Stimulated activated CD8-positive, alpha-beta memory T cell treated with anti-CD3 and anti-CD28 coated beads, Interleukin-7, amount 100 ng/mL, for 48 hours (primary cell): ENCODE measurements at places on chromosomes 1 and 21.
A peak's percentile ranks its signal among the peaks of the same experiment; 100 is the strongest.

DNA sequence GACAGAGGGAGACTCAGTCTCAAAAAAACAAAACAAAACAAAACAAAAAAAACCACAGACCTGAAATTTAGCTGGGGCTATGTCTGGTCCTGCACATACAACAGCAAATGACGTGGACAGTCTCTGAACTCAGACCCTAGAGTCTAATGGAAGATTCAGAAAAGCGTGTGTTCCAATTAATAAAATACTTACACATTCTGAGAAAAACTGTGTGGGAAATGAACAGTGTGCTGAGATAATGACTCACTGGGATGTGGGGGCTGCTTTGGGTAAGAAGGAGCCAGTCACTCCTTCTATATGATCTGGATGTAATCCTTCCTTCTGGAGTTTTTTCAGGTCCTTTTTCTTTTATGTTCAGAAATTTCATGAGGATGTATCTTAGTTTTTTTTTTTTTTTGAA lies 29.4 kb downstream of the CLDN14 start:
- DNase-seq, result no peak

DNA sequence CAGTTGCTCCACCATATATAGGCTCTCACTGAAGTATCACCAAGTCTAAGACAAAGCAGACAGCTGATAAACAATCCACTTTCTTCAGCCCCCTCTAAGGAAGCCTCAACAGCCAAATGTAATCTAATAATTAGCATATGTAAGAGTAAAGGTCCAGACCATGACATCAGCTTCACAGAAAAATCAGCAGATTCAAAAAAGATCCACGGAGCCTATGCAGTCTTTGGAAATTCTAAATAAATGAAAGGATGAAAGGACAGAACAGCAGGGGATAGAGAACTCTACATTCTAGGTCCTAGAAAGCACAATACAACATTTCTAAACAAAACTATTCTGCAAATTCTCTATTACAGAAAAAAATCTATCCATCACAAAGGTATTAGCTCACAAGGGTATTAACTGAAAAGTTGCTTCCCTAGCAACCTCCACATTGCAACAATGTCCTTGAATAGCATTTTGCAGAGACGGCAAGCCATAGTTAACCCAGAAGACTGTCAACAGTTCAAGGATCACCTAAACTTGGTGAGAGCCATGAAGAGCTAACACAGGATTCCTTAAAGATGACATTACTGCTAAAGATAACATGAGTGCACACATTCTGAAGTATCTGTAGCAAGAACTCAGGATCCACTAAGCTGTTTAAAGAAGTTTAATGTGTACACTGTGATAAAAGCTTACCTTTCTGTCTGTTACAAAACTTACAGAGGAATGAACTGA lies 74.3 kb downstream of the SIPA1L2 start:
- no peak for DNase-seq

- no peak for DNase-seq
Observed at GRCh38 chr1:230772457-230773395, 25.5 kb downstream of the CAPN9 start.

GRCh38 chr1:62689524-62689923 lies 1.3 kb upstream of the DOCK7 start:
- DNase-seq, result no peak

GRCh38 chr1:18640228-18641004 lies 9.8 kb downstream of the PAX7 start:
- DNase-seq, result no peak

DNA sequence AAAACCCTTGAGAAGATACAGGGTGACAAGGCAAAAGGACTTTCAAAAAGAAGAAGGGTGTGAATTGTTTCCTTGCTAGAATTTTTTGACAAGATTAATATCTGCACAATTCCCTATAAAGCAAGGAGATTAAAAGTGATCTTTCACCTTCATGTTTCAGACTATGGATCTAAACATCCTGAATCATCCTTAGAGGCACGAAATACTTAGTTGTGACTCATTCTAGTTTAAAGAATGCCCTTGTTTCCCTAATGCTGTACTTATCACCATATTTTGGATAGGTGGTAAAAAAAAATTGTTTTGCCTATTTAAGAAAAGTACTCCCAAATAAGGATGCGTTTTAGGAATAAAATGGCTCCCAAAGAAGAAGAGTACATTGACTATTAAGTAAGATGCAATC lies 415.1 kb downstream of the LRRIQ3 start:
- no peak for DNase-seq

- DNase-seq, result no peak
Observed at GRCh38 chr1:67399199-67399993, 30.8 kb downstream of the SERBP1 start.

GRCh38 chr1:50272912-50273311 lies 150.3 kb downstream of the DMRTA2 start:
- no peak for DNase-seq

DNA sequence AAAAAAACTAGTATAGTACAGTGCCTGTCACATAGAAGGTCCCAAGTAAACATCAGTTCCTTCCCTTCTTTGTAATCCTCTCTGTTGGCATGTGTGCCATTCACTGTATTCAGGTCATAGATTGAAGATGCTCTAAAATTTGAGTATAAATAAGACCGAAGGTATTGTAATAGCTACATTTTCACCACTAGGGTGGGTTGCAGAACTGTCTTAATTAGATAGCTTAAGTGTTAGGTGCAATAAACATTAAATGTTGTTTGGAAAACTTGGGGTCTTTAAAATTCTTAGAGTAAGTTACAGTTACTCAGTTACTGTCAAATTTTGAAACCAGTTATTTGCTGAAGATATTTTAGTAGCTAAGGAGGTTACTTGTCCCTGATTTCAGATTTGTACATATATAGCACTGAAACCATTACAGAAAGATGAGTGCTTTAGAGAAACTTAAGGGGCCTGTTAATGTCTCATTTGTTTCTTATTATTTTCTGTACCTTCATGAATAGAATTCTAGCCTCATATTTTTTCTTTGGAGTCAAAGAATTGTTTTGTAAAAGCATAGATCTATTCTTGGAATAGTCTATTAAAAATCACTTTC lies 24.3 kb downstream of the PER3 start:
- DNase-seq, result no peak

GRCh38 chr1:98709906-98710305 lies 48.4 kb downstream of the SNX7 start:
- DNase-seq, result no peak

- no peak for DNase-seq
Observed at GRCh38 chr1:38889589-38889988, 8.2 kb upstream of the GJA9 start.

DNA sequence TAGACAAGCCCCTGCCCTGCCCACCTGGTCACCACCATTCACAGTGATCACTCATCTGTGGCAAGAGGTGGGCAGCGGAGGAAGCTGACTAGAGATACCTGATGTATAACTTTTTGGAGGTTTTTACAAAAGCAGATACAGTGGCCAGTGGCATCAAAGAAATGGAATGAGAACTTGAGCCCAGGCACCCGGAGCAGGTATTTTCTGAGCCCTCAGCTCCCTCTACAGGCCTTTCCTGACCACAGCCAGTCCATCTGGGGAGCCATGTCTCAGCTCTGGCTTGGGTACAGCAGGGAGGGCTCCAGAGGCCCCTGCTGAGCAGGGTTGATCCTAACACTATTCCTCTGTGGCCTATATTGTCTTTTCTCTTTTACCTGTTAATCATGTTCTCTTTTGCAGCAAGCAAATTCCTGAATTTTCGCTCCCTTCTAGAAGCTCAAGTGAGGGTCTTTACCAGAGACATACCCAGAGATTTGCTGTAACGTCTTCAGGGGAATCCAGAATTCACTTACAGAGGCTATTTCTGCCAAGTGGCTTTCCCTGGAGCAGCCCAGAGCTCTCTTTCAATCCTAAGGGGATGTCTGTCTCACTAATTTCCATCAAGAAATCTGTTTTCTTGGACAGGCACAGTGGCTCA lies 27.3 kb downstream of the GPR157 start:
- no peak for DNase-seq

GRCh38 chr1:24793447-24794129 lies 48.3 kb downstream of the CLIC4 start:
- no peak for DNase-seq

GRCh38 chr1:161177112-161177935 lies at the start of gene B4GALT3:
B4GALT3 (minus strand) TSS chr1:161177507; CDS start chr1:161176060, 1,447 bp downstream.
- peak; percentile 88 for DNase-seq

- no peak for DNase-seq
Observed at GRCh38 chr1:226871636-226872327, 1.4 kb downstream of the PSEN2 start.

- no peak for DNase-seq
Observed at GRCh38 chr1:44571712-44572571, 102.3 kb downstream of the TMEM53 start.

GRCh38 chr1:229619614-229620013 lies 6.3 kb downstream of the TAF5L start:
- no peak for DNase-seq

- DNase-seq, result no peak
Observed at GRCh38 chr1:7454052-7454815, 316.9 kb upstream of the VAMP3 start.

DNA sequence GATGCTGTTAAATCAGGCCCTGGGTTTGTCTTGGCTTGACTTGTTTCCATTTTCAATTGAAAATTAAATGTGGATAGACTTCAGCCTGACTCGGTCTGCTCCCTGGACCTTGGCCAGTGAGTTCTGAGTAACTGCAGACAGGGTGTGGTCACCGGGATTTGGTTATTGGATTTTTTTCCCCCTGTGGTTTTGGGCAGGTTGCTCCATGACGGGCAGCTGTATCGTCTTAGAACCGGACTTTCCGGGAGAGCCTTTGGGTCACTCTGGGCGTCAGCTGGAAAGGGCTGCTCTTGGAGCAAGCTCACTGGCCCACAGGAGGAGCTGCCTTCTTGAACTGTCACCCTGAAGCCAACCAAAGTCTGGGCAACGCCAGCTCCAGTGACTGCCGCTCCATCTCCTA lies 75.0 kb downstream of the CLIC6 start:
- no peak for DNase-seq

GRCh38 chr1:214414691-214415090 lies 133.7 kb downstream of the SMYD2 start:
- no peak for DNase-seq

DNA sequence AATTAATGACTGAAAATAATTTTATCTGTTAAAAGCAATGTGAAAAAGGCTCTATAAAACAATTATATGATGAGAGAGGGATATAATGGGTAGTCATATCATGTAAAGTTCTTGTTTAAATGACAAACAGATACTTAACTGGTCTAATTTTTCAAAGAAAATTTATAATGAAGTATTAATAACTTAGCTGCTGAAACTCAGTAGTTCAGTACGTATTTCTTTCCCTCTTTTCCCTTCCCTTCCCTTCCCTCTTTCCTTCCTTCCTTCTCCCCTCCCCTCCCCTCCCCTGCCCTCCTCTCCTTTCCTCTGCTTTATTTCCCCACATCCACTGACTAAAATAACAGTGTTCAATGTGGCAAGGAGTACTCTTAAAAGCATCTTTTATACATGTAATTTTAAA lies 123.1 kb upstream of the PTGFR start:
- DNase-seq, result no peak

DNA sequence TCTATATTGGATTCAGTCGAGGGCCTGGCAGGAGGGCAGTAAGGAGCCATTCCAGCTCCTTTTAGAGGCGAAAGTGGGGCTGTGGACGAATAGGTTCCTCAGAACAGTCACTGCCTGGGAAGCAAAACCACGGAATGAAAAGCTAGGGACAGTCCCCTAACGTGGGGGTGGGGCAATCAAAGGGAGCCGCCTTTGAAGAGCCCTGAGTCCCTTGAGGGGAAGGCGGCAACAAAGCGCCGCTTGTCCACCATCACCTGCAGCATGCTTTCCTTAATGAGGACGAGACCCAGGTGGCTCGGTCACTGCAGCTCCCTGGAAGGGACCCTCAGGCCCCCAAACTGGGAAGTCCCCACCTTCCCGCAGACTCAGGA lies 184.7 kb downstream of the ETS2 start:
- no peak for DNase-seq

DNA sequence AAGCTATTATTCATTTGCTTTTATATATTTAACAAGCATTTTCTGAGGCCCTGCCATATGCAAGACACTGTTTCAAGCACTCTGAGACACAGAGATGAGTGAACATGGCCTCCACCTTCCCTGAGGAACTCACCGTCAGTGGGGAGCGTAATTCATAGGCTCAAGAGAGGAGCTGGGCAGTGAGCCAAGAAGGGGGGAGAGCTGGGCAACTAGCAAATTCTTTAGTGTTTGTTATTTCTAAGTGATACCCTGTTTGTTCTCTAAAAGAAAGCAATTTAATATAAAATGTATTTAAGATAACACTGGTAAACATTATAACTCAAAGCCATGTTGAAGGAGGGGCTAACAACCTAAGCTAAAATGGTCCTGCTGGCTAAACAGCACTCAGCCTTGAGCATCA lies 119.2 kb upstream of the NGF start:
- DNase-seq, result no peak

DNA sequence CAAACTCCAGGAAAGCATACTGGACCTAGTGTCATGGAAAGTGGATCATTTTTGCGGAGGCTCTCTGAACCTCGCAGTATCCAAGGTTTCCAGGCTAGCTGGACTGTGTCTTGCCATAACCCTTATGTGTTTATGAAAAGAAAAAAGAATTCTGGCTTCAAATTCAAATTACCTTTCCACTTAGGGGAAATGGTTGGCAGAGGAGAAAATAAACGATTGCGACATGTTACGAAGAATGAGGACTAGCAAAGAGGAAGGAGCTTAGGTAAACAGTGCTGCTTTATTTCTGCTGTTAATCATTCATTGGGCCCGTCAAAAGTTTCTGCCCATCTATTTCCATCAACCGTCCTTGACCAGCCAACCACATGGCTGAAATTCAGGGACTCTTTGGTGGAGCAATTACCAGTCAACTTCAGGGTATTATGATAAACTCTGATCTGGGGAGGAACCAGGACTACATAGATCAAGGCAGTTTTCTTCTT lies at the start of gene C4BPA:
C4BPA (plus strand) TSS at position 342 of the 482 bp plus-strand sequence. CDS start 8,793 bp downstream, outside the sequence.
- no peak for DNase-seq

DNA sequence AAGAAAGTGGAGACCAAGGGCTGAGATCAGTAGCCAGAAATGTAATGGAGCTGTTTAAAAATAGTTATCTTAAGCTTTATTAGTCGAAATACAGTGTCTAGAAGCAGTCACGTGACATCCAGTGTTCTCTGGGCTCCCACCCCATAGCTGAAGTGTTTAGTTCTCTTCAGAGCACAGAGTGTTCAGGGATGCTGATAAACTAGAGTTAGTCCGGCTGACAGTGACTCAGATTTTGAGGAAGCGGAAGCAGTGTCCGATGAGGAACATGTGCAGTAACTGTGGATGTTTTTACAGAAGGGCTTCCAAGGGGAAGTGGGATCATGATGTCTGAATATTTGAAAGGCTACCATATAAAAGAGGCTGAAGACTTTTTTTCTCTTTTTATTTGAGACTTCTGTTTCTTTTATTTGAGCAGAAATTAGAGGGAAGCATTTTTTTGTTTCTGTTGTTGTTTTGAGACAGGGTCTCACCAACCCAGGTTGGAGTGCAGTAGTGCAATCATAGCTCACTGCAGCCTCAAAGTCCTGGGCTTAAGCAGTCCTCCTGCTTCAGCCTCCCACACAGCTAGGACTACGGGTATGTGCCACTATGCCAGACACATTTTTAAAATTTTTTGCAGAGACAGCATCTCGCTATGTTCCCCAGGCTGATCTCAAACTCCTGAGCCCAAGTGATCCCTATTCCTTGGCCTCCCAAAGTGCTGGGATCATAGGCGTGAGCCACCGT lies 124.2 kb downstream of the GALNT2 start:
- DNase-seq, result no peak

GRCh38 chr1:171984262-171984661 lies 143.0 kb downstream of the DNM3 start:
- no peak for DNase-seq

GRCh38 chr21:35438643-35439404 lies 389.7 kb upstream of the RUNX1 start:
- no peak for DNase-seq

GRCh38 chr1:18353528-18353927 lies 127.2 kb upstream of the KLHDC7A start:
- DNase-seq, result no peak

- DNase-seq, result no peak
Observed at GRCh38 chr21:16179773-16180172, 450.0 kb downstream of the USP25 start.
